Activated T-helper 1 cell treated with anti-CD3 and anti-CD28 coated beads, Interleukin-12 subunit alpha, Interleukin-12 subunit beta, Interleukin-2, Interleukin-4 antibody, amounts not matched to agents 30 ng/mL and 10 ng/mL and 1 ng/mL, durations not matched to agents 14 hours and 24 hours and 36 hours (primary cell): ENCODE measurements at places on chromosomes 5 and 9. TPM values are rescaled to one million over a fixed set of nuclear protein-coding genes. Genes with fewer than 3 reads are reported as not detected.

The ENTREP1 gene
- total RNA-seq, result not detected in 2 replicates

The GFI1B gene
- not detected in 2 replicates for total RNA-seq

The PCDHB3 gene
- not detected in 2 replicates for total RNA-seq

DNA sequence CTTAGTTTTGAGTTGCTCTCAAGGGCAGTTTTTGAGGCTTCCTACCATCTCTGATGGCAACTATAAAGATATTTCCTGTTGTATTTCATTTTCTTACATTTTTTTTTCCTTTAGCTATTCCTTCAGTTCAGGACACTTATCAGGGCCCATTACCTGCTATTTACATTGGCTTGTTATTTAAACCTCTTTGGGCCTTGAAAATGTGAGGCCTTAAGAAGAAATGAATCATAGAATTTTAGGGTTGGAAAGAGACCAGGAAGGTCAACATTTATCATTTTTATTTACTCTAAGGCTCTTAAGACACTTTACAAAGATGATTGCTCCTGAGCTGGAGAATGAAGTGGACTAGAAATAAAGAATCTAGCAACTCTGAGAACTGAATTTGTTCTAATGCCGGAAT lies 335.2 kb downstream of the DTWD2 start:
- no peaks in the 10 kb centered on the region for H3K36me3 ChIP-seq
- H3K27me3 ChIP-seq, result no peaks in the 10 kb centered on the region
- no peaks in the 10 kb centered on the region for H3K4me1 ChIP-seq
- no peak overlapping the region for H3K4me3 ChIP-seq
- H3K27ac ChIP-seq, result no peak overlapping the region
- DNase-seq, result no peak

GRCh38 chr5:65955746-65956145 lies 29.4 kb downstream of the ERBIN start:
- peaks cover 8% of the 10 kb centered on the region for H3K36me3 ChIP-seq
- H3K27ac ChIP-seq, result no peak overlapping the region
- H3K4me3 ChIP-seq, result no peak overlapping the region
- peaks cover 9% of the 10 kb centered on the region for H3K4me1 ChIP-seq
- no peak for DNase-seq

DNA sequence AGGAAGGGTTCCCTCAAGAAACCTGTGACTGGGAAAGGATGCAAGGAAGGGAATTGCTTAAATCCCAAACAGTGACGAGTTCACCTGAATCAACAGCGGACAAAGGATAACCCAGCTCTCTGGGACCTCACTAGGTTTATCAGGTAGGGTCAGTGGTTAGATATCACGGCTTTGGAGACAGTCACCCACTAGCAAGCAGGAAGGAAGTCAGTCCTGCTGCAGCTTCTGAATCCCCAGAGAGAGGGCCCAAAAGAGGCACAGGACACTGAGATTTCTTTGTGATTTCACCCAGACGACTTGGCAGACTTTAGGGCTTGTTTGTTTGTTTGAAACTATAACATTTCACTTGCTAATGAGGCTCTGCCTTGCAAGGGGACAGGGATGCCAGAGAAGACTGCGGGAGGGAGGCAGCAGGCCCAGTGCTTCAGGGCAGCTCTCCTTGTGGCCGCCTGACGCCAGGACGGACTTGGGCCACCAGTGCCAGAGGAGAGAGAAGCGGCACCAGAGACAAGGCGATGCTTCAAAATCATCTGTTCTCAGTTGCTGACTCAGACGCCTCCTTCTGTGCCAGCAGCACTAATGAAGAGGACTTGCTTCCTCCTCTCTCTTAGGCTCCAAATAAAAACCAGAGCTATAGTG lies 275.6 kb upstream of the SLC30A5 start:
- H3K4me1 ChIP-seq, result no peaks in the 10 kb centered on the region
- H3K27ac ChIP-seq, result no peak overlapping the region
- no peak for DNase-seq
- H3K36me3 ChIP-seq, result no peaks in the 10 kb centered on the region
- peaks cover 13% of the 10 kb centered on the region for H3K27me3 ChIP-seq

DNA sequence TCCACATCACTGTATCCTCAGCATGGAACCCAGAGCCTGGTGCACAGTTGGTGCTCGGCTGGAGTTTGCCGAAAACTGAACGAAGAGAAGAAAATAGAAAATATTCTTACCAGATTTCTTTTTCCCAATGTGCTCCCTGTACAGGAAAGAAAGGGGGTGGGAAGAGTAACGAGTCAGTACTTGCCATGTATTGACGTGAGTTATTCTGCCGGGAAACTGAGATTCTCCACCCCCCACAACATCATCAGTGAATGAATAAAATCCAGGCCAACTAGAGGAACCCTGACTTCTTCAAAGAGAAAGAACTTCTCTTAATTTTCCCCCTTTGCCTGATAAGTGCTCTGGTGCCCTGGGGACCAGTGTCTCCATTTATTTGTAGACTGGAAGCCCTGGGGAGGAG lies 80.6 kb downstream of the SH3PXD2B start:
- H3K4me3 ChIP-seq, result no peak overlapping the region
- peaks cover 2% of the 10 kb centered on the region for H3K36me3 ChIP-seq
- H3K27ac ChIP-seq, result no peak overlapping the region

DNA sequence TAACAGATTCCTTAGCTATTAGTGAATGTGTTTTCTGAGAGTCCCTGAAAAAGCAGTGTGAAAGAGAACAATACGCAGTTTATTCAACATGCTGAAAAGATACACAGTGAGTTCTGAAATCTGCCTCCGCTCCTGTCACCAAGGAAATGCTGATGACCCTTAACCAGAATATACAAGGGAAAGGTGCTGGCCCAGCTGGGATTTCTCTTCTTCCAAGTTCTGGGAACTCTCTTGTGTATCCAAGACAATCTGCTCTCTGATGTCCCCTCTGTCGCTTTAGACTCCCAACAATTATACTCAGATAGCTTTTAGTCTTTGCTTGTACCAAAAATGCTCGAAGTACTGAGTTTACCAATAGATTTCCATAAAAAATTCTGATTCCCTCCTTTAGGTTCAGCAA lies 214.9 kb downstream of the TMEM167A start:
- H3K4me3 ChIP-seq, result no peak overlapping the region
- no peak for DNase-seq
- no peaks in the 10 kb centered on the region for H3K4me1 ChIP-seq
- no peaks in the 10 kb centered on the region for H3K27me3 ChIP-seq
- H3K27ac ChIP-seq, result no peak overlapping the region

DNA sequence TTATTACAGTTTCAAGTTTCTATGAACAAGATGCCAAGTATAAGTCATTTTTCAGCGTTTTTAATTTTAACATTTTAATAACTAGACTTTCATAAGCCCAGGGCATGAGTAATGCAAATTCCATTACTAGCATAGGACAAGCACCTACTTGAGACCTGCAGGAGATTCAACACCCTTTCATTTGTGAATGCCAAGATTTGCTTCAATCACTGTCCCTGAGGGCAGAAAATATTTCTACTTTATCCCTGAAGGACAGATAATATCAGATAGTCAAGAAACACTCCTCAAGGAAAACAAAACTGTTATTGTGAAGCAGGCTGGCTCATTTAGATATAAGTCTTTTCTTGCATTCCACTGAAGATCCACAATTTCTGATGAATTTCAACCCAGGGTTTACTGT lies 27.7 kb upstream of the ZNF622 start:
- no peak overlapping the region for H3K4me3 ChIP-seq
- H3K27me3 ChIP-seq, result no peaks in the 10 kb centered on the region
- H3K27ac ChIP-seq, result no peak overlapping the region
- DNase-seq, result no peak
- peaks cover 11% of the 10 kb centered on the region for H3K36me3 ChIP-seq
- H3K4me1 ChIP-seq, result no peaks in the 10 kb centered on the region
